Renal cortical epithelial cell (primary cell): ENCODE measurements at places on chromosomes 12 and 14.

DNA sequence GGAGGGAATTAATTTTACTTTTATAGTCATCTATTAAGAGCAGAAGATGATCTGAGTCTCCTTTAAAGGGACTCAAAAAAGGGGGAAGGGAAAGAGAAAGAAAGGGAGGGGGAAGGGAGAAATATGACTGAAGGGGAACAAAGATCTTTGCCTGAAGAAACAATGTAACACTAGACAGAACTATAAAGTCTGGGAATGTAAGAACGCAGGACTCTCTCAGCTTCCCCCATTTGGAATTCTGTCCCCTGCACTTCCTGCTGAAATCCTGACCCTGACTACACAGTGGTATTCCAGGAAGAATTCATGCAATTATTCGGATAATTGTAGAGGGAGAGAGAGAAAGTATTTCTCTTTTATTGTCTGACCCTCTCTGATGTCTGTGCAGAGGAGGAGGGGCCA is 8.6 kb upstream of the HOXC11 start:
- no peak for DNase-seq

DNA sequence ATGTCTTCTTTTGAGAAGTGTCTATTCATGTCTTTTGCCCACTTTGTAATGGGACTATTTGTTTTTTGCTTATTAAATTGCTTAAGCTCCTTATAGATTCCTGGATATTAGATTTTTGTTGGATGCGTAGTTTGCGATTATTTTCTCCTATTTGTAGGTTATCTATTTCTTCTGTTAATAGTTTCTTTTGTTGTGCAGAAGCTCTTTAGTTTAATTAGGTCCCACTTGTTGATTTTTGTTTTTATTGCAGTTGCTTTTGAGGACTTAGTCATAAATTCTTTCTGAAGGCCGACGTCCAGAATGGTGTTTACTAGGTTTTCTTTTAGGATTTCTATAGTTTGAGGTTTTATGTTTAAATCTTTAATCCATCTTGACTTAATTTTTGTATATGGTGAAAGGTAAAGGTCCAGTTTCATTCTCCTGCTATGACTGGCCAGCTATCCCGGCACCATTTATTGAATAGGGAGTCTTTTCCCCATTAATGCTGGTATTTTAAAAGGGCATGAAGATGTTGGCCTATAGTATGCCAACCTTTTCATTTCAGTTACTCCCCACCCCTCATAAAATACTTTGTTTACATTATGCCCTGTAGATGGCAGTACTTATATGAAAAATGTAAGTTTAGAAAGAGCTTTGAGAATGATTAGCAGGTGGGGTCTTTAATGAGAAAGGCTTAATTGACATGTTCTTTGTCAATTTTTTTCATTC is 62.9 kb upstream of the PSMA6 start:
- DNase-seq: peak; percentile 16

DNA sequence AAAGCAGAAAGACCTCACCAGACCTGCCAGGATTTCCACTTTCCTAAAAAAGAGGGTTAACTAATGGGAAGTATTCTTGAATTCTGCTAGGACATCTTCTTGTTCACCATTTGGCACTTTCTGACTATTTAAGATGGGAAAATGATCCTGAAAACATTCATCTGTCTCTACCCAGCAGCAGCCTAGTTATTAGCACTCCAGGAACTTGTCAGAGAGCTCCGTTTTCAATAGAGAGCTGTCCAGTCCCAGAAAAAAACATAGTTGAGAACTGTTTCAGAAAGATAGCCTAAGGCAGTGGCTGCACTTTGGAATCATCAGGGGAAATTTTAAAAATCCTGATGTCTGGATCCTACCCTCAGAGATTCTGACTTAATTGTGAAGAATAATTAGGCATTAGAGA is 22.1 kb upstream of the CEP83 start:
- no peak for DNase-seq

DNA sequence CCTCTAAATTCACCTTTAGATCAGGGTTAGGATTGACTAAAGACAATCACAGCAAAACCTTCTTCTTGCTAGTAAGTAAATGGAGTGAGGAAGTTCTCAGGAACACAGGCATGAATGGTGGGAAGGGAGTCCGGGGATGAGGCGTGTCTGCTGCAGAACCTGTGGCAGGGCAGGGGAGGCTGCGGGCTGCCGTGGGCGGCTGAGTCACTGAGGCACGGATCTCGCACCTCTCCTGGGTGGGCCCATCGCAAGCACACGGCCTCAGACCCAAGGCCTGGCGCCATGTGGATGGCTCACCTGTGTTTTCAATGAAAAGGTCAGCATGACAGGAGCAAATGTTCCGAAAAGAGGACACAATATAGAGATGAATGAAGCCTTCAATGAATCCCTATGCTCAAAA is 85.4 kb downstream of the PIWIL1 start:
- no peak for DNase-seq

DNA sequence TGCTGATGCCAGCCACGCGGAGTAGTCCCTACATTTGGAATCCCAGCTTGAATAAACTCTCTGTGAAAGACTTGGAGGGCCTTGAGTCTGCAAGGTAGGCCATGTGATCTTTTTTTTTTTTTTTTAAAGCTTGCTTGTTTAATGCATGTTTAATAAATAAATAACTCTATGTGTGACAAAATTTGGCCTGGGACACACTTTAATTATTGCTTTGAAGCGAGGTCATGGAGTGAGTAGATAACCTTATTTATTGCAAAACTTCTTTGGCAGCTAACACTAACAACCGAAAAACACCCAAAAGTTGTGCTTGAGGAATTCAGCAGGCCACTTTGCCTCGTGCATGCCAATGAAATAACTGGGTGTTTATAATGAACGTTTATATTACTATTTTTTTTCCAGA is 382.2 kb downstream of the FLRT2 start:
- DNase-seq: no peak

DNA sequence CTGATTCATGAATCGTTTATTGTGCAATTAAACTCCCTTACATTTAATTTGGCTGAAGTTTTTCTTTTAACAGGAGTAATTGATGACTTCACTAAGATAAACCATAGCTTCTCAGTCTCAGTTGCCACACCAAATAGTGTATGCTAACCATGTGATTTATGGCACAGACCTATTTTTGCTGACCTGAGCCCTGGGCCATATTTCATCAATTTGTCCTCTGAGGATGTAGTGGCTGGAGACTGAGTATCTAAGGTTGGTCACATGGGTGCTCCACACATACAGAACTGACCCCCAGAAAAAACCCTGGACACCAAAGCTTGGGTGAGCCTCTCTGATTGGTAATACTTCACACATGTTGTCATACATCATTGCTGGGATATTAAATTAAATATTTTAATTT is 255.1 kb downstream of the NEDD1 start:
- DNase-seq: no peak

GRCh38 chr14:33833706-33834465 is 117.0 kb downstream of the EGLN3 start:
- no peak for DNase-seq

GRCh38 chr12:3755898-3756297 is 3.0 kb upstream of the CRACR2A start:
- no peak for DNase-seq

GRCh38 chr12:89655841-89656240 is 52.8 kb downstream of the ATP2B1 start:
- no peak for DNase-seq
